ENCODE measurements at places on chromosomes 7 and 10.

GRCh38 chr10:93081834-93082233 is 8.1 kb downstream of the CYP26A1 start:
- no peak overlapping the region for H3K4me3 ChIP-seq
- peaks cover 32% of the 10 kb centered on the region for H3K27me3 ChIP-seq
- H3K36me3 ChIP-seq = no peaks in the 10 kb centered on the region

GRCh38 chr7:152709287-152710152 is 33.6 kb upstream of the XRCC2 start:
- peaks cover 11% of the 10 kb centered on the region for H3K36me3 ChIP-seq
- no peaks in the 10 kb centered on the region for H3K27me3 ChIP-seq
- no peak overlapping the region for H3K27ac ChIP-seq
- no peak overlapping the region for H3K4me3 ChIP-seq

- peaks cover 34% of the 10 kb centered on the region for H3K36me3 ChIP-seq
- no peak for DNase-seq
- no peak overlapping the region for H3K4me3 ChIP-seq
- H3K27me3 ChIP-seq = peaks cover 20% of the 10 kb centered on the region
- H3K27ac ChIP-seq = no peak overlapping the region
Measured at GRCh38 chr7:33698041-33698440, 207.3 kb upstream of the BMPER start.

GRCh38 chr7:101232141-101232850 is 5.3 kb downstream of the CLDN15 start:
- H3K27ac ChIP-seq = no peak overlapping the region
- peaks cover 24% of the 10 kb centered on the region for H3K4me1 ChIP-seq
- peaks cover 7% of the 10 kb centered on the region for H3K36me3 ChIP-seq
- DNase-seq = peak; percentile 80
- H3K27me3 ChIP-seq = no peaks in the 10 kb centered on the region
- H3K4me3 ChIP-seq = peak overlapping the region; percentile 74

DNA sequence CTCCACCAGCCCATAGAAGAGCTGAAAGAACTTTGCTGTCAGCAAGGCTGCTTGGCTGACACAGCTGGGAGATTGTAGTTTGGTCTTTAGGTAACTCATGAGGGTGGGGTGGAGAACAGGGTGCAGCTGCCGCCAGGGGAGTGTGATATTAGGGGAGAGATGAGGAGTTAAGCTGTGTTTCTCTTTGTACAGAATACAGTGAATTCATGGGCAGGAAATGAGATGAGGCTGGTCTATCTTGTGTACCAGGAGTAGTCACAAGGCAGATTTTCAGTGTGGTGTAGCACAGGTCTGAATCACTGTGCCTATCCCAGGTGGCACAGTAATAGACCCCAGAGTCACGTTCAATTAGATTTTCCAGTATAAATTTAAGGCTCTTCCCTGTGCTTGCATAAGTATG is 56.6 kb upstream of the TARP start:
- no peak overlapping the region for H3K27ac ChIP-seq
- no peaks in the 10 kb centered on the region for H3K27me3 ChIP-seq
- peaks cover 36% of the 10 kb centered on the region for H3K4me1 ChIP-seq
- H3K4me3 ChIP-seq = no peak overlapping the region
- H3K36me3 ChIP-seq = no peaks in the 10 kb centered on the region

DNA sequence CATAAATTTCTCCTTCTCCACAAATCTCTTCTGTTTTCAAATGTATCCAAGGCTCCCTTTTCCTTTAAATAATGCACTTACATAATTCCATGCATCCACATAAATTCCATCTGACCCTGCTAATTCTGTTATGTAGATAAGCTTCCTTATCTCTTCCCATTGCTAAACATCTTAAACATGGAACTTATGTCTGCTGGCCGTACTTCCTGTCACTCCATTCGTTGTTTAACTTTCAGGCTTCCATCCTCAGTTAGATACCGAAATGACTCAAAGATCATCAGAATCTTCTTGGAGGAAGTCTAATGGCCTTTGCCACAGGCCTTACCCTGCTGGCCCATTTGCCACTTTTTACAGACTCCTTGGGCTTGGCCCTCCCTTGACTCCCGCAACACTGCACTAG is 330.9 kb downstream of the GFRA1 start:
- no peaks in the 10 kb centered on the region for H3K36me3 ChIP-seq
- no peak overlapping the region for H3K4me3 ChIP-seq
- no peak for DNase-seq
- H3K27me3 ChIP-seq = no peaks in the 10 kb centered on the region
- no peak overlapping the region for H3K27ac ChIP-seq

- H3K36me3 ChIP-seq = no peaks in the 10 kb centered on the region
- H3K4me1 ChIP-seq = no peaks in the 10 kb centered on the region
- H3K27ac ChIP-seq = no peak overlapping the region
- no peaks in the 10 kb centered on the region for H3K27me3 ChIP-seq
- H3K4me3 ChIP-seq = no peak overlapping the region
Measured at GRCh38 chr10:74882427-74882826, 56.0 kb downstream of the KAT6B start.

DNA sequence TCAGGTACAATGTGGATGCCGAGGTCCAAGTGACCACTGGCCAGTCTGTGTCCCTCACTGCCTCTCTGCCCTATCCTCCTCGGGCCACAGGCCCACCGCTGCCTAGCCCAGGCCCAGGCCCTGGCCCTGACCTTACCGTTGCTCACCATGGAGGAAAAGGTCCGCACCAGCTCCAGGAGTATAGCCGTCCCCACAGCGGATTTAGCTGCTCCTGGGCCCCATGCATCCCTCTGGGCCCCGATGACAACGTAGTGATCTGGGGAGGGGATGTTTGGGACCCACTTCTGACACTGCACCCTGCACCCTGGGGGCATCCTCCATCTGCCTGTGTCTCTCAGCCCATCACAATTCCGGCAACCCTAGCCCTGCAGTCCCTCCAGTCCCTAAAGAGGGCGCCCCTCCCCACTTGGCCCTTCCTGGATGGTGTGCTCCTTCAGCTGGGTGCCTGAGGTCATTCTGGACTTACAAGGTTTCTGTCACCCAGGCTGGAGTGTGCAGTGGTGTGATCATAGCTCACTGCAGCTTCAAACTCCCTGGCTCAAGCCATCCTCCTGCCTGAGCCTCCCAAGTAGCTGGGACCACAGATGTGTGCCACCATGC is 12.1 kb downstream of the TFR2 start:
- no peak overlapping the region for H3K27ac ChIP-seq
- H3K4me3 ChIP-seq = no peak overlapping the region
- peaks cover 6% of the 10 kb centered on the region for H3K4me1 ChIP-seq
- H3K27me3 ChIP-seq = peaks cover 46% of the 10 kb centered on the region

DNA sequence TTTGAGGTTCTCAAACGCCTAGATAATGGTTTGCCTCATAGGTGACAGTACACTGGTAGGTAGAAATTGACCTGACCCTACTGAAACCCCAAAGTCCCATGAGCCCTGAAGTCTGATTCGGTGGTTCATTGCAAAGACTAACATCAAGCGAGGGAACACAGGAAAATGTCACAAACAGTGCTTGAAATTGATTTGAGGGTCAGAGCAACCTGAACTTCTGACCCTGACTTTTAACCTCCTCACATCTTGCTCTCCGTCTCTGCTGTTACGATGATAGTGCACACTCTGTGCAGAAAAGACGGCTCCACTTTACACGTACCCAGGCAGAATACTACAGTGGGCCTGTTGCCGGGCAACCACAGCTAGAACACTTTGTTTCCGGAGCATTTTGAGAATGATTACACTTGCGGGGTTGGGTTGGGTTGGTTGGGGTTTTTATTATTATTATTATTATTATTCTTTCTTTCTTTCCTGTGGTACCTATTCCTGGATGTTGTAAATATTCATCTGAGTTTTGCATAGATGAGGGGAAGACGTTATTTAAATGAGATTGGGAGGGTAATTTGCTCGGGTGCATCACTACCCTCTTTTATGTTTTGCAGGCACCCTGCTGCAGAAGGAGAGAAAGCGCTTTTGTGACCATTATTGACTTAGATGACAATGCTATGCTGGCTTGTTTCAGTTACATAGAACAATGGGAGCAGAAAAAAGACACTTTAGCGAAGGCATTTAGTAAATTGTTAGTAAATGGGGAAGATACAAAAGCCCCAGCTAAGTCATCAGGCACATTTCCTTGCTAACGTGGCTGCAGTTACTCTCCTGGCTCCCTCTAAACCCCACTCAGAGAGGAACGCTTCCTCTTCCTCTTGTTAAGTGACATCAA is 438.1 kb upstream of the NRP1 start:
- H3K27ac ChIP-seq = peak overlapping the region; percentile 90
- H3K36me3 ChIP-seq = no peaks in the 10 kb centered on the region
- no peak for DNase-seq
- H3K4me1 ChIP-seq = peaks cover 35% of the 10 kb centered on the region

- no peak overlapping the region for H3K4me3 ChIP-seq
- H3K27ac ChIP-seq = no peak overlapping the region
- H3K27me3 ChIP-seq = no peaks in the 10 kb centered on the region
- peaks cover 59% of the 10 kb centered on the region for H3K4me1 ChIP-seq
- DNase-seq = no peak
- H3K36me3 ChIP-seq = 0 out of 2 replicates have a peak, but pooled peaks cover 3% of the 10 kb centered on the region
Measured at GRCh38 chr10:124072541-124072940, 20.9 kb downstream of the CHST15 start.

- H3K4me1 ChIP-seq = peaks cover 7% of the 10 kb centered on the region
- peaks cover 5% of the 10 kb centered on the region for H3K27me3 ChIP-seq
- no peak overlapping the region for H3K27ac ChIP-seq
- H3K4me3 ChIP-seq = no peak overlapping the region
- no peak for DNase-seq
Measured at GRCh38 chr10:121138918-121139317, 287.8 kb downstream of the WDR11 start.

- no peaks in the 10 kb centered on the region for H3K36me3 ChIP-seq
- H3K4me3 ChIP-seq = peak overlapping the region; percentile 92
- no peak for DNase-seq
- H3K4me1 ChIP-seq = peaks cover 28% of the 10 kb centered on the region
- H3K27ac ChIP-seq = no peak overlapping the region
- H3K27me3 ChIP-seq = peaks cover 94% of the 10 kb centered on the region
Measured at GRCh38 chr10:27744802-27745731, 552 bp downstream of the MKX start.

GRCh38 chr10:14540062-14540461 is 209.3 kb upstream of the FRMD4A start:
- H3K4me3 ChIP-seq = no peak overlapping the region
- no peaks in the 10 kb centered on the region for H3K27me3 ChIP-seq
- no peak for DNase-seq
- no peaks in the 10 kb centered on the region for H3K36me3 ChIP-seq

DNA sequence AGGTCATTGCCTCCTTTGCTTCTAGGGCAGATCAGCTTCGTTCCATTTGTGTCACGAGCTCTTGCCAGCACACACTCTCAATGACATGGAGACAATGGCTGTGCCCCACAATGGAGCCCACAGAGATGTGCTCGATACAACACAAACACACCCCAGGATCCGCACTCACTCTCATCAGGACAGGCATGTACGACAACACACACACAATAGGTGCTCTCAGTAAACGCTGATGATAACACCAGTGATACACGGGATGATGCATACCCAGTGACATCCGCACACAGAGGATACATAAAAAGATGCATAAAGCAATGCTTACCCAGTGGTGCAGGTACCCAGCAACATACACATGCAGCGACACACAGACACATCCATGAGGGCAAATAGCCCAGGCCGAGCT is 61.2 kb upstream of the LBX1 start:
- H3K27ac ChIP-seq = no peak overlapping the region
- peak overlapping the region; percentile 32 for H3K4me3 ChIP-seq
- no peak for DNase-seq
- H3K4me1 ChIP-seq = peaks cover 48% of the 10 kb centered on the region
- H3K36me3 ChIP-seq = no peaks in the 10 kb centered on the region

DNA sequence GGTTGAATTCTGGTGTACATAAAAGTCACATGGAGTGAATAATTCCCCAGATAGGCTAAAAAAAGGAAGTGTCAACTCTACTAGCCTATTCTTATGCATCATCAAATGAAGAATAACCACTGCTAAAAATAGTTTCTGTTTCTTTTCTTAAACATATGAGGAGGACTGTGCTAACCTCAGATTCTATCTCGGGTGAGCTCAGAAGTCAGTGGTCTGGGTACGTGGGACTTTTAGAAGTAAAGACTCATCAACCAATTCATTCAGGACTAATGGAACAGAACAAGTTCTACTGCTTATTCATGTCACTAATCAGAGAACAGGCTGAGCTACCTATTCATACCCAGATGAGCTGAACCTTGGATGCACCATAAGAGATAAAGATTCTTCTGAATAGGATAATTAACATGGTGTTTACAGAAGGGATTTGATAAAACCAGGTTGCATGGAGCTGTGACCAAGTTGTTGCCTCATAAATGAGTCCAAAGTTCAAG is 9.5 kb upstream of the ASAH2 start:
- H3K4me1 ChIP-seq = peaks cover 25% of the 10 kb centered on the region
- no peak for DNase-seq
- H3K27ac ChIP-seq = no peak overlapping the region
- no peak overlapping the region for H3K4me3 ChIP-seq
- H3K36me3 ChIP-seq = peaks cover 20% of the 10 kb centered on the region

DNA sequence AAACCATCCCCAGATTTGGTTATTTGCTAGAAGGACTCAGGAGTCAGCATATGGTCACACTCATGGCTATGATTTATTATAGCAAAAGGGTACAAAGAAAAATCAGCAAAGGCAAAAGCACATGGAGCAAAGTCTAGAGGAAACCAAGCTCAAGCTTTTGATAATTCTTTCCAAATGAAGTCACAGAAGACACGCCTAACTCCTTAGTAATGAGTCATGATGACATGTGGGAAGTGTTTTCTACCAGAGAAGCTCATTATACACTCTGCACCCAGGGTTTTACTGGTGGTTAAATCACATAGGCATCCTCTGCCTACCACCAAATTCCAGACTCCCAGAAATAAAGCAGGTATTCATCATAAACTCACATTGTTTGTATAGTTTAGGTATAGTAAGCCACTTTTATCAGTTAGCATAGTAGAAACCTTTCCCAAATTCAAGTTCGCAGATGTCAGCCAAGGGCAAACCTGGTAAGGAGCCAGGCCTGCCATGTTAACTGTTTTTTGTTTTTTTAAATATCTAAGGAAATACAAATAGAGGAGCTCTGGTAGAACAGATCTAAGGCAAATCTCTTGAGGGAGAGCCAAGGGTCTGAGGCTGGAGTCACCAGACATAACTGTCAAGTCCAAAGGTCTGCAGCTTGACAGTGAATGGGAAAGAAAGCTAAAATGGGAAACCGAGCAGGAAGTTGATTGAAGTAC is 15.4 kb upstream of the HIBADH start:
- no peak overlapping the region for H3K27ac ChIP-seq
- no peak for DNase-seq
- no peaks in the 10 kb centered on the region for H3K27me3 ChIP-seq
- H3K4me1 ChIP-seq = no peaks in the 10 kb centered on the region

GRCh38 chr7:105862770-105863169 is 13.6 kb downstream of the ATXN7L1 start:
- DNase-seq = no peak
- peaks cover 18% of the 10 kb centered on the region for H3K36me3 ChIP-seq
- H3K27ac ChIP-seq = peak overlapping the region; percentile 72
- H3K27me3 ChIP-seq = no peaks in the 10 kb centered on the region
- peaks cover 53% of the 10 kb centered on the region for H3K4me1 ChIP-seq
- no peak overlapping the region for H3K4me3 ChIP-seq

GRCh38 chr10:71344154-71344925 is 25.3 kb downstream of the SLC29A3 start:
- peak overlapping the region; percentile 38 for H3K4me3 ChIP-seq
- peak; percentile 59 for DNase-seq
- peak overlapping the region; percentile 89 for H3K27ac ChIP-seq
- H3K4me1 ChIP-seq = peaks cover 72% of the 10 kb centered on the region
- no peaks in the 10 kb centered on the region for H3K27me3 ChIP-seq
- no peaks in the 10 kb centered on the region for H3K36me3 ChIP-seq

GRCh38 chr7:149716932-149717307 is 56.5 kb downstream of the ZNF467 start:
- H3K36me3 ChIP-seq = peaks cover 8% of the 10 kb centered on the region
- H3K27me3 ChIP-seq = peaks cover 16% of the 10 kb centered on the region
- peak overlapping the region; percentile 12 for H3K4me3 ChIP-seq
- H3K4me1 ChIP-seq = peaks cover 14% of the 10 kb centered on the region
- H3K27ac ChIP-seq = no peak overlapping the region
